ENCODE measurements at places on chromosomes 4 and X.

GRCh38 chr4:55475394-55476243 lies 71.1 kb downstream of the CLOCK start:
- no peak overlapping the region for H3K27ac ChIP-seq
- H3K4me1 ChIP-seq, result no peaks in the 10 kb centered on the region
- peaks cover 15% of the 10 kb centered on the region for H3K36me3 ChIP-seq
- no peaks in the 10 kb centered on the region for H3K27me3 ChIP-seq

GRCh38 chr4:121220698-121221097 lies 56.6 kb upstream of the TNIP3 start:
- H3K27ac ChIP-seq, result no peak overlapping the region
- H3K27me3 ChIP-seq, result no peaks in the 10 kb centered on the region
- DNase-seq, result no peak
- H3K4me3 ChIP-seq, result no peak overlapping the region
- peaks cover 7% of the 10 kb centered on the region for H3K4me1 ChIP-seq
- no peaks in the 10 kb centered on the region for H3K36me3 ChIP-seq

- H3K36me3 ChIP-seq, result no peaks in the 10 kb centered on the region
- H3K27ac ChIP-seq, result peak within 1 kb of the TSS; percentile 29
- peaks cover 6% of the 10 kb centered on the region for H3K4me1 ChIP-seq
- peak; percentile 93 for DNase-seq
- peak within 1 kb of the TSS; percentile 33 for H3K4me3 ChIP-seq
These were observed at the start of gene CDKL2 for GRCh38 chr4:75630174-75630936. Gene CDKL2 (minus strand): TSS chr4:75630528. CDS start chr4:75625988, 4,540 bp downstream.

GRCh38 chr4:1398681-1399507 lies 7.3 kb downstream of the NKX1-1 start:
- peaks cover 5% of the 10 kb centered on the region for H3K27me3 ChIP-seq
- H3K27ac ChIP-seq, result no peak overlapping the region
- no peaks in the 10 kb centered on the region for H3K4me1 ChIP-seq

GRCh38 chr4:8198206-8198905 lies 734 bp upstream of the SH3TC1 start:
- no peaks in the 10 kb centered on the region for H3K36me3 ChIP-seq
- H3K4me1 ChIP-seq, result peaks cover 54% of the 10 kb centered on the region
- peak overlapping the region; percentile 84 for H3K27ac ChIP-seq
